ENCODE measurements at places on chromosomes 11 and 22.
A peak's percentile ranks its signal among the peaks of the same experiment; 100 is the strongest.

GRCh38 chr22:39449708-39450107 lies 7.1 kb upstream of the MGAT3 start:
- no peak for DNase-seq

GRCh38 chr11:74636630-74637184 lies 44.3 kb downstream of the POLD3 start:
- DNase-seq: peak; percentile 88

DNA sequence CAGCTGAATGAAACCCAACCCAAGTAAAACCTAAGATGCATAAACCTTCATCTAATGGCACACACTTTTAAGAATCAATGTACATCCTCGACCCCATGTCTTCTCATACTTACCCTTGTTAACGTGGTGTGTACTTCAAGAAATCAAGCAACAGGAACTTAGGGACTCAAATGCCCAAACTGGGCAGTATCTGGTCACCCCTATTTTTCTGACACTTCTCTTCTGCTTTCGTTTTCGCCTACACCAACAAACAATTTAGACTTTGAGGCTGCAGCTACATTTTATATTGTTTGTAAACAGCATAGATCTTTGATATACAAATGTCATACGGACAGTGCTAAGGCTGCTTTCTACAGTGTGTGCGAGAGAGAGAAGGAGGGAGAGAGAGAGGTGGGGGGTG lies 1044.0 kb downstream of the NTM start:
- DNase-seq: no peak

- no peak for DNase-seq
These were observed 17.4 kb upstream of the TMPRSS6 start for GRCh38 chr22:37126882-37127281.

DNA sequence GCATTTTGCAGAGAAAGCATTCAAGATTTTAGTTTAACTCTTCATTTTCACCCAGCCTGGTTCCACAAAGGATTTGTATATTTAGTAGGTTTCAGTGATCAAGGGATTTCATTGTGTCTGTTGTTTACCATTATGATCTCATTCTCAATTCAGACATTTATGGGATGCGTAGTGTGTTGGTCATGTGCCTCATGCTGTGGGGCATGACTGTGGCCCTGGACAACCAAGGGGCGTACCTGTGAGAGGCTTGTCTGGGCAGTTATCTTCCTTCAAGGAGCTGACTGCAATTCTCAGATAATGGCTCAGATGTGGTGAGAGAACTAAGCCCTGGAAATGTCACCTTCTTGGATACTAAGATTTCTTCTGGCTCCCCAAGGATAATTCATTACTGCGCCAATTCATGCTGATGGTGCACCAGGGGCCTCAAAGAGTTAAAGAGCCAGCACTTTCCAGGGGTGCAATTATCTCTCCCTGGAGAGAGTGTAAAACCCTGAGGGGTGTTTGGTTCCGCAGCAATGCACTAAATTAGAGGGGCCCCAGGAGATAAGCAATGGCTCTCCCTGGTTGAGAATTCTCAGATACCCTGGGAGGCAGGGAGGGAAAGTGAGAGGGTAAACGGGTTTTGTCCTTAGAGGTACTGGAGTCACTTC lies 32.2 kb downstream of the SLC6A5 start:
- DNase-seq: no peak

DNA sequence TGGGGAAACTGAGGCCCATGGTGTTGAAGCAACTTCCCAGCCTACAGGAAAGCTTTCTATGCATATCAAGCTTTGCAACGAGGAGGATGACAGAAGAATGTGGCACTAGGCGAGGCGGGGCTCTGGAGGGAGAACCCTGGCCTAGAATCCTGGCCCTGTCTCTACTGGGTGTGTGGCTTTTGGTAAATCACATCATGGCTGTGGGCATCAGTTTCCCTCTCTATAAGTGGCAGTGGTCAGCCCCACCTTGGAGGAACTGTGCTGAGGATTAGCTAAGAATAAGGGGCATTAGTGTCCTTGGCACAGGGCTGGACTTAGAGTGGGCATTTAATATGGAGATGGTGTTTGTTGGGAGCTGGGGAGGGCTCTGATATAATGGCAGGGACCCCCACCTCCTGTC lies 122.6 kb upstream of the CRYBB3 start:
- DNase-seq: no peak

DNA sequence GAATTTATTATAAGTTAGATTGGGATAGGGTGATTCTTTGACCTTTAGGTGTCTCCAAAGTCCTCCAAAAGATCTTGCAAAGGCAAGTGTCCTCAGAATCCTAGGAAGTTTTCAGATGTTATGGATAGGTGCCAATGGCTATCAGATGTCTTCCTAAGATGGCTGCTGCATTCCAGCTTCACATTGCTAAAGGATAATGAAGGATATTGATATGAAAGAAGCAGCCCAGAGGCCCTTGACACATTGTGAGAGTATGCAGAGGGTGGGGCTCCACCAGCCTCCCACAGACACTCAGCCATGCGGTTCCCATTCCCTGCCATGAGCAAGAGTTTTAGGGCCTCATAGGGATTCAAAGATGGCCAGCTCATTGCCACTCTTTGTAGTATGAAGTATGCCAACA lies 22.3 kb upstream of the GLYATL2 start:
- DNase-seq: peak; percentile 51

DNA sequence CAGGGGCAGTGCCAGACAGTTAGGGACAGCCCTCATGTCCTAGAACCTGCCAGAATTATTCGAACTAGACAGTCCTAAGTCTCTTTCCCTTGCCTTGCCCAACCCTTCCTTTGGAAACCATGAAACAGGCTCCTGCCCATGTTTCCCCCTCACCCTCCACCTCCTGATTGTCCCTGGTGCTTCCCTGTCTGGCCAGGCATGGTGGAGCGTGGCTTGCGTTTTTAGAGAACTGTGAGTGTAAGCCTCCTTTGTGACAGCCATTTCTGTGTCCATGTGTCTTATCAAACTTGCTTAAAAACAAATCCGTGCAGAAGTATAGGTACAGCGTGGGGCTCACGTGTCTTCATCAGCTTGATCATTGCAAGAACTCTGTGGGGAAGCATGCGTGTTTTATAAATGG lies 54.9 kb downstream of the MPPED1 start:
- no peak for DNase-seq

DNA sequence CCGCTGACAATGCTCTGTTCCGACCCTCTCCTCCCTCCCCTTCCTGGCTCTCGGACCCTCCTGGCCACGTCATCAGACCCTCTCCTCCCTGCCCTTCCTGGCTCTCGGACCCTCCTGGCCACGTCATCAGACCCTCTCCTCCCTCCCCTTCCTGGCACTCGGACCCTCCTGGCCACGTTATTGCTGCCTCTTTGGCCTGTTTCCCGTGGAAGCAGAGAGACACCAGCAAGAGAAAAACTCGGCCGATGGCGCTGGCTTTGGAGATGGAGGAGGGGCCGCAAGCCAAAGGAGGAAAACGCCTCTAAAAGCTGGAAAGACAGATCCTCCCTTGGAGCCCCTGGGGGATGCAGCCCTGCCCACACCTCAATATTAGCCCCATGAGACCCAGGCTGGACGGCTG lies 463.3 kb downstream of the BRD1 start:
- no peak for DNase-seq

GRCh38 chr11:64665411-64665821 lies 57.6 kb downstream of the NRXN2 start:
- no peak for DNase-seq

- no peak for DNase-seq
These were observed 1.2 kb upstream of the GRK2 start for GRCh38 chr11:67264877-67265632.

DNA sequence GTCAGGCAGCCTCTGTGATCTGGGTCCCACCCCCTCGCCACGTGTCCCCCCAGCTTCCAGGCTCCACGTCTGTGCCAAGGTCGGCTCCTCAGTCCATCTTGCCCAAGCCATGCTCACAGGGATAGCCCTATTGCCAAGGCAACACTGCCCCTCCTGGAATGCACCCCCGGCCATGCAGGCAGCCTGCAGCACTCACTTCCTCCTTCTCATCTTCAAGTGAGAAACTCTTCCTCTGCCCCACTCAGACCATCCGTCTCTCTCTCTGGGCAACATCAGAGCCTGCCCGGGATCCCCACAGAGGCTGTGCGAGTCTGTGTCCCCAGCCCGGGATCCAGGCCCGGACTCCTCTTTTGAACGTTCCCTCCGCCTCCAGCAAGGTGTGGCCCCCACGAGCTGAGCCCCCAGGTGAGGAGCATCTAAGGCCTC lies 852.3 kb downstream of the BRD1 start:
- no peak for DNase-seq

- peak; percentile 24 for DNase-seq
These were observed 1.6 kb upstream of the SWAP70 start for GRCh38 chr11:9662273-9662672.

DNA sequence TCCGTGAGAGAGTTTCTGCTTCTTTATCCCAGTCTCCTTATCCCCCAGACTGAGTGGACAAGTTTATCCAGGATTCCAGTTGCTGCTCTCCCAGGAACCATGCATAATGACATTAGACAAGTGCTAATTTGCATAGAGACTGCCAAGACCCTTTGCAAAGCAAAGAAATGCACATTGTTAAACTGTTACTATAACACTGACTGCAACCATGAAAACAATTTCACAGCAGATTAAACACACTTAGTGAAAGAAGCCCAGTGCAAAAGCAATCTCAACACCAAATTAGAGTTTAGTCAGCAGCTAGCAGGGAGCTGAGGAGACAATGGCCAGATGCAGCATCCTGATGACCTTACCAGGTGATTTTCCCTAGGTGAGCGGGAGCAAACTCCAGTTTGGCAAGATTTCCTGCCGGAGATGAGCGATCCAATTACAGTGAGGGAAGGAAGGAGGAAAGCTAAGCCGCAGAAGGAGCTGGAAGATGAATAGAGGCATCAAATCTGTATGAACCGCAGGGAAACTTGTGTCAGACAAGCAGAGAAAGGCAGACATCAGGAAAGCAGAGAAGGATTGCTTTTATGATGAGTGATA lies 273.8 kb upstream of the B3GAT1 start:
- DNase-seq: no peak

DNA sequence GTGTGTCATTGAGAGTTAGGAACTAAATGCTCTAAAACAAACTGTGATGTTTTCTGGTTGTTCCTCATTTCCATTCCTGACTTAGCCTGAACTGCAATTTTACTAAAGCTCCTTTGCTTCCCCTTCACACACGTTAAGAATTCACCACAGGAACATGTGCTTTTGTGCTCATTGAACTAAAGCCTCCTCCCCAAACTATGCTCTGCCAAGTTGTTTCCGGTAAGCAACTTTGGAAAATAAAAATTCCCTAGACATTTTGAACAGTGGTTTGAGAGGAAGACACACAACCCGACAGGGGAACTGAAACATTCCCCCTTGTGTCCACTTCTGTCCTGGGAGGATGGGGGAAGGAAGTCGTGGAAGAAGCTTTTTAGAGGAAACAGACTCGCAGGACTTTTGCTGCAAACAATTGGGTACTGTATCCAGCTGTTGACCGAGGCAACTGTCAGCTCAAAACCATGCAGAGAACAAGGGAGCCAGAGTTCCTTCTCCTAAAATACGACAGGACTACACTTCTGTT lies 66.9 kb downstream of the GAB2 start:
- DNase-seq: peak; percentile 47

GRCh38 chr22:40199223-40199622 lies 21.5 kb downstream of the TNRC6B start:
- no peak for DNase-seq

DNA sequence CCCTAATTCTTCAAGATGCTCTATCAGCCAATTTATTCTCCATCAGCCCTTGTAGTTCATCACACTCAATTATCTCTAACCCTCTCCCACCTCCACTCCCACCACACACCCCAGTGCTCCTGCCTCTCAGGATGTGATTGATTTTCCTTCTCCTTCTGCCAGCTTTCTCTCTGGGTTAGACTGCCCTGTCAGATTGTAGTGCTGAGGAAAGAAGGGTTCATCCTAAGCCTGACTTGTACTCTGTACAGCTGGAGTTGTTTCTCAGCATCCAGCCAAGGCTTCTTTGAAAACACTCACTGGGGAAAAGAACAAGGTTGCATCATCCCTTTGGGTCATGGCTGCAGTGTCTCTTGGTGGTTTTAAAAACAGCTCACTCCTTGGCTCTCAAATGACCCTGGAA lies 61.2 kb downstream of the CECR2 start:
- no peak for DNase-seq

DNA sequence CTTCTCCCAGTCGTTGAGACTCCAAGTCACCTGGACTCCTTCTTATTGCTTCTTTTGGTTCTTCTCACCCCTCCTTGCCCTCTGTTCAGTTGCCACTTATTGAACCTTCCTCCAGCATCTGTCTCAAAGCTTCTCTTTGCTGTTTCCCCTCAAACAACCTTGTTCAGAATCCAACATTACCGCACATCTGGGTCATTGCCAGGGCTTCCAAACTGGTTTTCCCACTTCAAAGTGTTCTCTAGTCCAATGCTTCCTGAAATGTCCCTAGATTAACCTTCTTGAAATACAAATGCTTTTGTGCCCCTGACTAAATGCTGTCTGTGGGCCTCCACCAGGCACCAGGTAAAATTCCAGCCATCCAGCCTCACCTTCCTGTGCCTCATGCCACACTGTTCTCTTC lies 100.8 kb upstream of the TTC12 start:
- no peak for DNase-seq

DNA sequence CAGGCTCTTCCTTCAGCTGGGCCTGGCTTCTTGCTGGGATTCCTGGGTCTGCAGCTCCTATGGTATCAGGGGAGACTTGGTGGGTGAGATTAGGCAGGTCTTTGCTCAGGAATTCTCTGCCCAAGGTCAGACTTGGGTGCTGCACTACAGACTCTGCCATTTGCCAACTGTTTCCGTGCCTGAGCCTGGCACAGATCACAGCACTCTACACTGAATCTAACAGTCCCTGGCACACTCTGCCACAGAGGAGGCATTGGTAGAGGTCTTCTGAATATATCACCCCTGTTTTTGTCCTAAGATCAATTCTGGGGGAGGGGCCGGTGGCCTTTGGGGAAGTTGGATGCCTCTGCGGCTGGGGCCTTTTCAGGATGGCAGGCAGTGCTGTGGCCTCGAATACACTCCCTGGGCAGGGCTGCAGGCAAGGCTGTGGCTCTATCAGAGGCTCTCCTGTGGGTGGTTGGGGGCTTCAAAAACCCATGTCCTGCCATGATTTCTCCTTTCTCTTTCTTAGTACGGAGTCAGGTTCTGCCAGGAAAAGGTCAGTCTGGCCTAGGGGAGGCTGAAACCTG lies 115.0 kb upstream of the NARS2 start:
- DNase-seq: no peak

- peak; percentile 73 for DNase-seq
These were observed 17.5 kb downstream of the RELT start for GRCh38 chr11:73393479-73394415.

DNA sequence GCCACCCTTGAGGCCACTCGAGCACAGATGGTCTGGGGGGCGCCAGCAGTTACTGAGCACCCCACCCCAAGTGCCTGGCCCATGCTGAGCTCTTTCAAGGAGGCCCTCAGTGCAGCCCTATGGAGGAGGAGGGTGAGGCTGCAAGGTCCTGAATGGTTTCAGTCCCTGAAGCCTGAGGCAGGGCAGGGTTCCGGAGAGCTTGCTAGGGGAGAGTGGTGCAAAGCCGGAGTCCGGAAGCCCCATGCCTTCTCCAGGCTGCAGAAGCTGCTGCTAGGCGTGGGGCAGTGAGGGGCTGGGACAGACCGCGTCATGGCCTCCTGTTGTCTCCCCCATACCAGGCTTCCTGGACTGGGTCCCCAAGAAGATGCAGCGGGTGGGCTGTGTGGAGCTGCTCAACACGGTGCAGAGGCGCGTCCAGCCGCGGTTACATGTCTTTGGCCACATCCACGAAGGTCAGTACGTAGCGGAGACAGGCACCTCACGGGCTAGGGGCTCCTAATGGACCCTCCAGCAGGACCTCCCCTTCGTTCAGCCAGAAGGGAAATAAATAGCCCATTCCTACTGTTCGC lies 90.6 kb downstream of the MPPED1 start:
- DNase-seq: no peak

- DNase-seq: no peak
These were observed 49.4 kb downstream of the RRAS2 start for GRCh38 chr11:14309425-14310192.

- no peak for DNase-seq
These were observed 184.1 kb downstream of the BCR start for GRCh38 chr22:23364389-23364788.

All from M059J (cell line).